Tibial nerve (tissue), 4 donors: ENCODE measurements at places on chromosomes 11 and 22.

GRCh38 chr11:36493332-36493731 lies 16.7 kb downstream of the TRAF6 start:
- DNase-seq: no peak

- DNase-seq: peak; percentile 11
Observed at GRCh38 chr11:9231848-9232177, 33.3 kb downstream of the DENND5A start.

DNA sequence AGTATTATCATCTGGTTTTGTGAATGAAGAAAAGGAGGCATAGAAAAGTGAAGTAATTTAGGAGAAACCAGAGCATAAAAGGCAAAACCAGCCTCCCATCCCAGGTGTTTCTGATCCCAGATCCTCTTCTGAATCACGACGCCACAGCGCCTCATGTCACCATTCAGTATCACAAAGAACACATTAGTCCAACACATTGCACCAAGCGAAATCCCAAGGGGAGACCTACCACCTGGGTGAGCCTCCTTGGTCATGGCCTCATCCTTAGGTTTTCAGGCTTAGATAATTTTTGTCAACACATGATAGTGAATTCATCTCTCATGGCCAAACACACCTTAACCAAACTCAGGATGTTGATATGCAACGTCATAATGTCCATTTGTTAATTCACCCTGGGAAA lies 181.5 kb upstream of the SORL1-AS1 start:
- DNase-seq: no peak

DNA sequence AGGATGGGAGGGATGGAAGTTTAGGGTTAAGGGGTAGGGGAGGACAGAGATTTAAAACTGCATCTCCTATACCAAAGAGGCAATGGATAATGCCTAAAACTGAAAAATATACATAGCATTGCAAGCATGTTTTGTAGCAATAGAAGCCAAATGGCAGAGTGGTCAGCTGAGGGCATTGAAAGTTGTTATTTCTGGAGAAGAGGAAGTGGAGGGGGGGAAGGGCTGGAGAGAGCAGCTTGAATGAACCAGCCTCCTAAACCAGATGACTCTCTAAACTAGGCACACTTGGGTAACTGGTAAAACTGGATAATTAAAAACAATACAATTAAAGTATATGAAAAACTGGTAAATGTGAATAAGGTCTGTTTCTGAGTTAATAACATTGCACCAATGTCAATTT lies 70.3 kb upstream of the TP53I11 start:
- DNase-seq: no peak

- DNase-seq: no peak
Observed at GRCh38 chr22:19960491-19961200, 19.0 kb upstream of the TXNRD2 start.

DNA sequence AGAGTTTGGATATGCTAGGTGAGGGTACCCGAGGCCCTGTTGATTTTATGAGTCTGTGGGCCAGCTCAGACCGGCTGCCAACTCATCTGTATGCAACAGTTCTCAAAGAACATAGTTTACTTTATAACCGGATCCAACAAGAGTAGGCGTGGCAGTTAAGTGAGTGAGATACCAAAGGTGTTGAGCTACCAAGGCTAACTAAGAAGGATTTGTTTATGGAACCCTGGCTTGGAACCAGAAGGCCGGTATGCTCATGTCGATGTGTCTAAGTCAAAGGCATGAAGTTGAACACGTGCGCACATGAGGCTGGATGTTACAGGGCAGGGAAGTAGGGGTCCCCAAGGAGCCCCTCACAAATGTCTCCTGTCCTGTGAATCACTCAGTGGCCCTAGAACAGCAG lies at the start of gene KCNJ1:
TSS of gene KCNJ1 (minus strand) at position 20 of the 400 bp plus-strand sequence. CDS start 27,053 bp downstream, outside the sequence.
- DNase-seq: no peak

GRCh38 chr22:29142116-29142515 lies 63.6 kb upstream of the EMID1 start:
- DNase-seq: no peak

DNA sequence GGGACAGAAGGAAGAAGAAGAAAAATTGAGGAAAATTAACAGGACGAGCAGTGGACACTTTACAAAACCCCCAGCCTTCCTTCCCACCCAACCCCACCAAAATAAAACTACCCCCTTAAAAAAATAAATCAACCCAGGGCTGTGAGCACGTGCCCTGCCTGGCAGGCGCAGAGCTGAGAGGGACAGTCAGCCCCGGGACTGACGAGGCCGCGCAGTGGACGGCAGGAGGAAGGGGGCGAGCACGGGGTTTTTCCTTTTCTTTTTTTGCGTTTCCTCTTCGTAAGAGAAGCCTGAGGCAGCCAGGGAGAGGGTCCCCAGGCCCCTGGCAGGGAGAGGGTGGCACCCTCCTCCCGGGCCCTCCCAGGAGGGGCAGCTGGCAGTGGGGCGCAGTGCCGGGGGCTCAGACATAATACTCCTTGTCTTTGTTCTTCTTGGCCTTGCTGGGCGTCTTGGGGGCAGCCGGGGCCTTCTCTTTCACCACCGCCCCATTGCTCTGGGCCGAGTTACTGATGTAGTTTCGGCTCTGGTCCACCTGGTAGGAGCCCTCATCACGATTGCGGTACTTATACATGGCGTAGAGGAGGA lies 15.9 kb downstream of the SLC22A12 start:
- no peak for DNase-seq

DNA sequence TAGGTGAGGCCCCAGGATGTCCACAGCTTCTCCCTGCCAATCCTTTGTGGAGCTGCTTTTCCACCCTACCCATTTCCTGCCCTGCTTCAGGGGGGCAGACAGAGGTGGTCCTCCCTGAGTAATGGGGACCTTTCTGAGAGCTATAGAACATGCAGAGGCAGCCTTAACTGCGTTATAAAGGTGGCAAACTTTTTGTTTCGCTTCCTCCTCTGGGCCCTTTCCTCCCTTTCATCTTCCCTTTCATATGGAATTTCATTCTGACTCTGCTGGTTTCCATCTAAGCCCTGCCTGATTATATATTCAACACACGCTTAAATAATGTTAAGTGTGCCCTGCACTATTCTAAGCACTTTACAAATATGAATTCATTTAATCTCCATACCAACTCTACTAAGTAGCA lies 169.3 kb upstream of the E2F8 start:
- no peak for DNase-seq

DNA sequence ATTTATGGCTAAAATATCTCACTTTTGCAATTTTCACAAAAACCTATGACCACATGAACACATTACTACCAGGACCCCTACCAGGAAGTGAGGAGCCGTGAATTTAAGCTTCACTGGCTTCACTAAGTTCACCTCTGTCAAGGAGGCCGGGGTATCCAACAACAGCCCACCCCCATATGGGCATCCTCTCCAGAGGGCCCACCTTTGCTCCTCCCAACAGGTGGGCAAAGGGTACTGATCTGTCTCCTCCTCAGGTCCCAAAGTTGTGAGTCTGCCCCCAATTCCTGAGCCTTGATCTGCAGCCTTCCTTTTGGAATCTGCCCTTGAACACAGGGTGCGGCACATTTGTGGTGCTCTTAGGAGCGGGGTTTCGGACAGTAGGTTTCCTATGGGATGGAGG lies 66.9 kb downstream of the OTOG start:
- DNase-seq: no peak

GRCh38 chr22:30821863-30822215 lies 127.2 kb downstream of the OSBP2 start:
- DNase-seq: no peak

DNA sequence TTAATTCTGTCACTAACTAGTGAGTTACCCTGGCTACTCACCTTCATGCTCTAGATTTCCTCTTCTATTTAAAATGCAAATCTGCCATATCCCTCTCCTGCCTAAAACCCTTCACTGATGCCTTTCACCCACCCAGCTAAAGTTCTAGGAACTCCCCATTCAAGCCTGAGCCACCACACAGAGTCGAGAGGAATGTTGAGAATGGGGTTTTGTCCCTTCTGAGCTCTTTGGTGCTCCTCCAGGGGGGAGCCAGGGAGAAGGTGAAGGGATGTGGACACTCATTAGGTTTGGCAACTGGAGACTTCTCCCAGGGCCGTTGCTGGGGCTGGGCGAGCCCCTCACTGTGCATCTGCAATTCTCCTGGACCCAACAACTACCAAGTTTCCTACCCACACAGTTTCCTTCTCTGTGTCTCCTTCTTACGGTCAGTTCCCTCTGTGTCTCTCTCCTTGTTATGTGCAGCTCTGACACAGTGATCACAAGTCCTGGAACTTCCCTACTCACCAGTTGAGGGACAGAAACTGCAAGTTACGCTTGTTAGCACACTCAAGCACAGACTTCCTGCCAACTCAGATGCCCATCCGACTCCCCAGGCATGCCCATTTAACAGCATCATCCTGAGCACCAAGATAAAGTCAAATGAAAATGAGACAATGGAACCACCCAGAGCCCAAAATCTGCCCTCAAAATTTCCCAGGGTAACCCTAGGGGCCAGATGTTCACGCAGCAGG lies 6.5 kb upstream of the IL10RA start:
- DNase-seq: no peak

DNA sequence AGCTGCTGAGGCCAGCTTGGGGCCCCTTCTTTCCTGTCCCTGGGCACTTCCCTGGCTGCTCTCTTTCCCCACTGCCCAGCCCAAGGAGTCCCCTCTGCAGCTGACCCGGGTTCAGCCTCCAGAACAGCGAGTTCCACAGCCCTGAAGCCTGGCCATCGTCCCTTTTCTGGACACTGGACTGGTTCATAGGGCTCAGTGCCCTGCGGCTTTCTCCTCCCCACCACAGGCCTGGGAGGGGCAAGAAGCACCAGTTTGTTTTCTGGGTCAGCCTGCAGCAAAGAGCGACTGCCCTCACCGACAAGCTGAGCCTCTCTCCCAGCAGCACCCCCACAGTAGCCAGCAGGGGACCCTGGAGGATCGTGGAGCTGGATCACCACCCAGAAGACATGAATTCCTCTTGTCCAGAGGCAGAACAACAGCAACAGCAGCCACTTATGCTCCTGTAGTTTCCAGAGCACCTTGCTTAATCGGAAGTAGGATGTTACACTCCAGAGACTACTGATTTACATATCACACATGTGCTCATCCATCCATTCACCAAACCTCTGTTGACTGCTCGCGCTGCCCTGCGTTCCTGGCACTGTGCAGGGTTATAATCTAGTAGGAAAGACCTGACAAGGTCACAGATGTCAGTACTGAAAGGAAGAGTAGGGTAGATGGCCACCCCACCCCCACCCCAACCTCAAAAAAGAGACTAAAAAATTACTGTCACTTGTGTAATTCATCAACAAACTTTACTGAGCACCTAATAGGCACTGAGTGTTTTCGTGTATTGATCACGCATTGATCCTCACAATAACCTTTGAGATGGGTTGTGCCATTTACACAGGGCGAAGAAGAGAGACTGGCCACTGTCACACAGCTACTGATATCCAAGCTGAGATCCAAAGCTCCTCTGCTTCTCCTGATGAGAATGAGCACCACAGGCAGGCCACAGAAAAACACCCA lies 13.0 kb upstream of the CXCR5 start:
- peak; percentile 65 for DNase-seq

DNA sequence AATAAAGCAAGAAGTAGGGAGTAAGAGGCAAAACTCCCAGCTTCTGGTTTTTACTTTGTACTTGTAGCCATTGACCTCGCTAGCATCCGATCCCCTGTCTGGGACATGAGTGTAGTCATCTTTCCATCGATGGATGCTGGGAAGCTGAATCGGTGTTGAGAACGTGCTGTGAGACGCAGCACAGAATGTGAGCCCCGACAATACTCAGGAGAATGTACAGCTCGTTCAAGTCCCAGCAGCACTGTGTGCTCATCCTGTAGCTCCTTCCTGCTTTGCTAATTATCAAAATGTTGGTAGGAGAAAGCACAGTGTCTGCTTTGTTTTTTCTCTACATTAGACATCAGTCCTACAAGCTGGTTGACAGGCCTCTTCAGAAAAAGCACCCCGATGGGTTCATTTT lies 56.6 kb downstream of the JAM3 start:
- DNase-seq: no peak

- no peak for DNase-seq
Observed at GRCh38 chr22:16963189-16963945, 44.7 kb downstream of the GAB4 start.

GRCh38 chr11:15145615-15146014 lies 30.9 kb downstream of the INSC start:
- DNase-seq: no peak
